ENCODE measurements at places on chromosomes 7 and 10.

- no peak for DNase-seq
Measured at GRCh38 chr7:16702441-16702840, 51.1 kb upstream of the TSPAN13 start.

DNA sequence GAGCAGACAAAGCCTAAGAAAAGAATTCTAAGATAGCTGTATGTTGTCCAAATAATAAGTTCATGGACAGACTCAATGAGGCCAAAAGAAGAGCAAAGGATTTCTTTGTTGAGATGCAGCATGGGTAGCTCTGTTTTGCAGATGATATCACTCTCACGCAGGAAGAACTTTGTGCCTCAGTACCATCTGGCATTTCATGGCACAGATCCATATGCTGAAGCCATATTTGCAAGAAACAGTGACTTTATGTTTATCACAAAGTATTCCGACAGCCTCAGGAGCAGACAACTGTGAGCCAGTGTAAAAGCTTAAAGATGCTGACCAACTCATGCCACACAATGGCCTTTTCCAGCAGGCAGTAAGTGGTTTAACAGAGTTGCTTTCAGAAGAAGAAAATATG lies 45.5 kb upstream of the RNF148 start:
- no peak for DNase-seq

DNA sequence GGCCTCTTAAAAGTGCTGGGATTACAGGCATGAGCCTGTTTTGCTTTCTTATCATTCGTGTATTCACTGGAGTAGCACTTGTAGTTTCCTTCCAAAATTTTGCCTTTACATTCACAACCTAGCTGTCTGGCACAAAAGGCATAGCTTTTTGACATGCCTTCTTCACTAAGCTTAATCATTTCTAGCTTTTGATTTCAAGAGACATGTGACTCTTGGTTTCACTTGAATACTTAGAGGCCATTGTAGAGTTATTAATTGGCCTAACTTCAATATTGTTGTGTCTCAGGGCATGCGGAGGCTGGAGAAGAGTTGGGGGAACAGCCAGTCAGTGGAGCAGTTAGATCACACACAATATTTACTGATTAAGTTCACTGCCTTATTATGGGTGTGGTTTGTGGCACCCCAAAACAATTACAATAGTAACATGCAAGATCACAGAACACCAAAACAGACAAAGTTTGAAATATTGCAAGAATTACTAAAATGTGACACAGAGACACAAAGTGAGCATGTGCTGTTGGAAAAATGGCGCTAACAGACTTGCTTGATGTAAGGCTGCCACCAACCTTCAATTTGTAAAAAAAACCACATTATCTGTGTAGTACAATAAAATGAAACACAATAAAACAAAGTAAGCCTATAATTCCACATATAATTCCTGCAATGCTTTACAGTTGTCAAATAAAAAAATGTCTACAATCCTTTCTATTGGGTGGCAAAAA lies 43.1 kb downstream of the BRAF start:
- no peak for DNase-seq

DNA sequence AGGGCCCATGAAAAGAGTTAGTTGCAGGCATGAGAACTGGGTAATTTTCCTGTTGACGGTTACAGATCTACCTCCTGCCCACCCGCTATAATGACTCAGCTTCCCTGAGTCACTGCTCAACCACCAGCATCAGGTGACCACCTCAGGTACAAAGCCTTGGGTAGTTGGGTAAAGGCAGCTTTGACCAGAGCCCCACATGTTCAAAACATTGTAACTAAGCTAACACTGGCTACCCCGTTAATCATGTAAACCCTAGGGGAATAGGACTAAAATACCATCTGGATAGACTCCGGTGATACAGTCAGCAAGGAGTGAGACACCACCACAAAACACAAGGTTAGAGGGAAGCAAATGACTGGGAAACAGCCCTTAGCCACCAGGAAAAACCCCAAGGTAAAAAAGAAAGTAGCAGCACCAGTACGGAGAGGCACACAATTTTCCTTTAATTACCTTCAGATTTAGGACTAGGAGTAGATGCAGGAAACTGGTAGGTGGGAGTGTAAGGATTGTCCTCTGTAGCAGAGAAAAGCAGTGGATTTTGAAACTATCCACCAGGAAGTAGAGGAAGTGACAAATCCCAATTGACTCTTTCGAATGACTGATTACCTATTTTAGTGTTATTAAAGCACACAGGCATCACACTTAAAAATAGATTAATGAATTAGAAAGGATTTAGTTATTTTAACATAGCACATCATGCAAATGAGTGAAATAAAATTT lies 103.5 kb upstream of the PDLIM1 start:
- DNase-seq, result no peak

DNA sequence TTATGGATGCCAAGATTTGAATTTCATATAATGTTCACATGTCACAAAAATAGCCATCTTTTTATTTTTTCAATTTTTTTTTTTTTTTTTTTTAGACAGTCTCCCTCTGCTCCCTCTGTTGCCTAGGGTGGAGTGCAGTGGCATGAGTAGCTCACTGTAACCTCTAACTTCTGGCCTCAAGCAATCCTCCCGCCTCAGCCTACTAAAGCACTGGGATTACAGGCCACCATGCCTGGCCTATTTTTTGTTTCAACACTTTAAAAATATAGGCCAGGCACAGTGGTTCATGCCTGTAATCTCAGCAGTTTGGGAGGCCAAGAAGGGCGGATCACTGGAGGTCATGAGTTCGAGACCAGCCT lies 246.3 kb downstream of the SKIDA1 start:
- DNase-seq, result no peak

DNA sequence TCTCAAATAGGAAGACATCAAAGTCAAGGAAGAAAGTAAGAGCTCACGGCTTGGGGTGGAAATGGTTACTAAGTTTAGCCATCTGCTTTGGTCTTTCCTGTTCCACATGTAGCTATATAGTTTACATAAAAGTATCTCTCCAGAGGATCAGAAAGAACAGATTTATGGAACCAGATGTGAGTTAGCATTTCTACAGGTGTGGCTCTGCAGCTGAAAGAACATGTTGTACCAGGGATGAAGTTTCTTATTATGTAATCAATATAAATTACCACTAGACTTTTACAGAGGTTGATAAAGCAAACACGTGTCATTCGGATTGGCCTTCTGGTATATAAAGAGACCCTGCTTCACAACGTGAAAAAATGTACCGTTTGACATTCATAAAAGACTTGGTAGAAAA lies 19.9 kb downstream of the CALD1 start:
- no peak for DNase-seq

DNA sequence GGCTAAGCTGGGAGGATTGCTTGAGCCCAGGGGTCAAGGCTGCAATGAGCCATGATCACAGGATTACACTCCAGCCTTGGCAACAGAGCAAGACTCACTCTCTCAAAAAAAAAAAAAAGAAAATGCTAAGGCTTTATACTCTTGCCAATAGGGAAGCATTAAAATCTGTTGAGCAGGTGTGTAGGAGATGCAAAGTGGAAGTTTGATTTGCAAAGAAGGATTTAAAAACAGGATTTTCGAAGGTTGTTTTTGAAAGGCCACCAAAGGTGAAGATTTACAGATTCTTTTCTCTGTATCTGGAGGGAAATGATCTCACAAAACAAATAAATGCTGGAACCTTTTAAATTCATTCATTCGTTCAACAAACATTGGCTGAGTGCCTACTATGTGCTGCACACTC lies 8.6 kb upstream of the PDE1C start:
- no peak for DNase-seq

- DNase-seq, result no peak
Measured at GRCh38 chr10:79123547-79123963, 54.8 kb downstream of the ZMIZ1 start.

DNA sequence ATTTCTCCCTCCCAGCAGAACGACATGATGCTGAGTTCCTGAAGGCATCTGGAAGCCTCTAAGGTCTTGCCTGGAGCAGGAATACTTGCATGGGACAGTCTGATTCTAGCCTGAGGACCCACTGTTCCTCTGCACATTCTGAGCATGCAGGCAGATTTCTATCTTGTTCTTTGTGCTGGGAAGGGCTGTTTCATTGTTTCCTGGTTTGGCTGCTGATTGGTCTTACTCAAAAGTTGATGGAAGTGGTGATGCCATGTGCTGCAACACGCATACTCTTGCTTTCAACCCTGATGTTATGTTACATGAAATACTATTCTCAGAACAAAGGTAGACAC lies 307.0 kb downstream of the GATA3 start:
- DNase-seq, result no peak

DNA sequence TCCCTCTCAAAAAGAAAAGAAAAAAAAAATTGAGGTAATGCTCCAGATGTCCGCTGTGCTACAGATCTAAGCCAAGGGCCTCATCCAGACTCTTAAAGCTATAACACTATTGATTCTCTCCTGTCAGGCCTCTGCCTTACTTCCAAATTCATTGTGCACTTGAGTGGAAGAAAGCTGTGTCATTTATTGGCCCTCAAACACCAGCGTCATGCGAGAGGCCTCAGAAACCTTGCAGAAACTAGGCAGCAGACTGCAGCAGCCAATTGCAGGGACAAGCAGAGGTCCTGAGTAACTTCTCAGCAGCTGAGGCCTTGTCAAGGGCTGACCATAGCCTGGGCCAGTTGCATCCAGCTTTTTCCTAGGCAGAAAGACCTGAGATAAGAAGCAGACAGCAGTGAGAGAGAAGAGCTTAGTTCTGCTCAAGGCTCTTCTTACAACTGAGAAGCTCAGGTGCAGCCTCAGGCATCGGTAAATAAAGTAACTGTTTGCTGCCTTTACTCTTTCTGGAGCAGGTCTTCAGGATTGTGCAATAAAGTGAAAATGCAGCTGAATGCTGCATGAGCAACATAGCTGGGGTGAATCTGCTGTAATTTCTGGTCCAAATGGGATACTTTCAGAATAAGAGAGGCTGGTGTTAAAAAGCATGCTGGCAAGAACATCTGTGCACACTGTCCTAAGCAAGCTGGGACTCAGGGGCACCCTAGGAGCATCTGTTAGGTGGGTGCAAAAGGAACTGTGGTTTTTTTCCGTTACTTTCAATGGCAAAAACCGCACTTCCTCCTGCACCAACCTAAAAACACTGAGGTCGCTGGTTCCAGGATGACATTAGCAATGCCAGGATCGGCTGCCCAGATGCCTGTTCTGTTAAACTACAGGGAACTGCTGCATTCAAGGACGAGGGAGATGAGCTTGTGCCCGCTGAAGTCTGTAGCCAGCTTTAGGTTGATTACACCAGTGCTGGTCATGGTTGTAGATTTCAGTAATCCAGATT lies 181.8 kb upstream of the PFKP start:
- no peak for DNase-seq

DNA sequence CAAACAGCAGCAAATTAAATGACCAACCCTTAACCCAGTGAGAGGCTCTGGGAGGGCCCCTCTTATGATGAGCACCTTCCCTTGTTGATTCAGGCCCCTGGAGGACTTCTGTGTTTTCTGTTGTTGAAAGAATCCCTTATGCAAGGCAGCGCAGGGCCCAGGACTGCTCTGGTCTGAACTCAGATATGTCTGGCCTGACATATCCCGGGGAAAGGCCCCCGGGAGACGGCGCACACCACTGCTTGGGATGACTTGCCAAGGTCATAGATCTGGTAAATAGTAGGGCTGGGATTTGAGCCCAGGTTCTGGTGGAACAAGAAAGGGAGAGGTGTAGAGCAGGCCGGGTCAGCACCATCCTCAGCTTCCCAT lies 124.0 kb downstream of the AOAH start:
- no peak for DNase-seq

GRCh38 chr7:25850735-25851134 lies 301.3 kb upstream of the NFE2L3 start:
- DNase-seq, result no peak

DNA sequence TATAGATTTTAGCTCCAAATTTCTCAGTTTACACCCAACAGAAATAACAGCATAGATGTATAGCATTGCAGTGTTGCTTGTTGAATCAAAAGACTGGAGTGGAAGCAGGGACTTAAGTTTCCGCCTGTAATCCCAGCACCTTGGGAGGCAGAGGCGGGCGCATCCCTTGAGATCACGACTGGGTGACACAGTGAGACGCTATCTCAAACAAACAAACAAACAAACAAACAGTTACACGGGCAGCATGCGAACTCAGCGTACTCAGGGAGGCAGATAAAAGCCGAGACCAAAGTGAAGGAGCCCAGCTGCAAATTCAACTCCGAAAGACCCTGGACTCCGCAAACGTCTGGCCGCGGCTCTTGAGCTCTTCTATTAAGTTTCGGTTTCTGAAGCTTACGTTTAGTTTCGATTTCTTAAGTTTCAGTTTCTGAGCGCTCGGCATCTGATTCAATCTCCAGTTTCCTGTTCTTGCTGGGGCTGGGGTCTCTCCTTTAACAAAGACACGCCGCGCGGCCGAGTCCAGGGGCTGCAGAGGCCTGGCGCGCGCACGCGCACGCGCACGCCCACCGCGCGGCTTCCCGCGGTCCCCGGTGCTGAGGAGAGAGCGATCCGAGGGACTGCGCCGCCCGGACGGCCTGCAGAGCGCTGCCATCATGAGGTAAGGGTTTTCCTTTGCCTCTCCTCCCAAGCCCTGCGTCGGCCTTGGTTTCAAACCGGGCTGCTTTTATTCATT lies at the start of gene IFIT5:
Gene IFIT5 (plus strand): TSS at position 423 of the 733 bp plus-strand sequence. CDS start 231 bp downstream, at position 654.
- peak; percentile 80 for DNase-seq

DNA sequence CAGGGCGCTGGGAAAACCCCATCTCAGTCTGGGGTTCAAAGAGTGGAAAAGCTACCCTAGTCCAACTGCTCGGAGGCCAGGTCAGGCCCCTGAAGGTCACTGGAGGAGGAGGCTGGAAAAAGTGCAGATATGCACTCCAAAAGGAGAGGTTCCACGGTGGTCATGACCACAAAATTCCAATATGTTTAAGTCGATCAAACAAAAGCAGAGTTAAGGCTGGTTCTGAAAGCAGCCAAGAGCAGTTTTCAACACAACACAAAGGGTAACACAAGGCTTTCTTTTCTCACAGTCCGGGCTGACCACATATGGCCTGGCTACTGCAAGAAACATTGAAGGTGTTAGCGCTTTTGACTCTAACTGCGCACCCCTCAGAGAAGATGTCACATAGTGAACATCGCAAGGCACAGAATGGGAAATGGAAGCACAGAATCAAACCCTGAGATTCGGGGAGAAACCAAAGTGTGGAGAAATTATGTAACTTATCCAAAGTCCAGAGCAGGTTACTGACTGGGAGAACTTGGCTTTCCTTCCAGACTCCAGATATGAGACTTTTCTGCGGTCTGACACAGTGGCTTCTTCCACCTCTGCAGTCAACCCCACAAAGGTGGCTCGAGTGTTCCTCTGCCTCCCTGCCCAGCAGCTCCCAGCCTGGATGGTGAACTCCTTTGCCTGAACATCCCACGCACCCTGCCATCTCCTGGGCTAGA lies 1.3 kb upstream of the GRB10 start:
- DNase-seq, result no peak

GRCh38 chr7:129017264-129017663 lies 37.6 kb downstream of the TNPO3 start:
- DNase-seq, result no peak

GRCh38 chr7:2821161-2821841 lies 22.8 kb downstream of the GNA12 start:
- DNase-seq, result no peak

Measured in cardiac muscle cell (in vitro differentiated cells and primary cell).